ENCODE measurements at places on chromosomes 4 and X. TPM values are rescaled to one million over a fixed set of nuclear protein-coding genes. Genes with fewer than 3 reads are reported as not detected.

DNA sequence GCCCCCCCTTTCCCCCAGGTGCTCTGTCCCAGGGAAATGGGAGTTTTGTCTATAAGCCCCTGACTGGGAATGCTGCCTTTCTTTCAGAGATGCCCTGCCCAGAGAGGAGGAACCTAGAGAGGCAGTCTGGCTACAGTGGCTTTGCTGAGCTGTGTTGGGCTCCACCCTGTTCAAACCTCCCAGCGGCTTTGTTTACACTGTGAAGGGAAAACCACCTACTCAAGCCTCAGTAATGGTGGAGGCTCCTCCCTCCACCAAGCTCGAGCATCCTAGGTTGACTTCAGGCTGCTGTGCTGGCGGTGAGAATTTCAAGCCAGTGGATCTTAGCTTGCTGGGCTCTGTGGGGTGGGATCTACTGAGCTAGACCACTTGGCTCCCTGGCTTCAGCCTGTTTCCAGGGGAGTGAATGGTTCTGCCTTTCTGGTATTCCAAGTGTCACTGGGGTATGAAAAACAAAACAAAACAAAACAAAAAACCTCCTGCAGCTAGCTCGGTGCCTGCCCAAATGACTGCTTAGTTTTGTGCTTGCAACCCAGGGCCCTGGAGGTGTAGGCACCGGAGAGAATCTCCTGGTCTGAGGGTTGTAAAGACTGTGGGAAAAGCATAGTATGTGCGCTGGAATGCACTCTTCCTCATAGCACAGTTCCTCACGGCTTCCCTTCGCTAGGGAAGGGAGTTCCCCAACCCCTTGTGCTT, 41.7 kb downstream of the ITM2A start:
- no peak for DNase-seq
- H3K27me3 ChIP-seq, result no peaks in the 10 kb centered on the region
- H3K4me1 ChIP-seq, result no peaks in the 10 kb centered on the region
- no peak overlapping the region for H3K27ac ChIP-seq

DNA sequence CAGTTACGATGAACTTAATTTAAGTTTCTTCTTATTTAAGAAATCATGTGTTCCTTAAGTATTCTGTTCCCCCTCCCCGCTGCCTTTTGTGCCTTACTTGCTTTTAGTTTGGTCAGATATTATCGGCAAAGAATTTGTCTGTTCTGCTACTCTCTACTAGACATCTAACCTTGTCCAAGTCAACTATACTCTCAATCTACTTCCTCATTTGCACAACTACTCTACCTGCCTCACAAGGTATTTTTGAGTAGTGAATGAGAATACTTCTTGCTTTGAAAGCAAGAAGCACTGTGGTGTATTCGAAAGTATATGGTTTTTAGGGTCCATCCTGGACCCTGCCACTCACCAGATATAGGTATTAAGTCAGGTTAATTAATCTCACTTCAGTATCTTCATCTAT, 8.0 kb upstream of the KLHL5 start:
- H3K4me3 ChIP-seq, result no peak overlapping the region
- no peaks in the 10 kb centered on the region for H3K27me3 ChIP-seq

- H3K4me1 ChIP-seq, result no peaks in the 10 kb centered on the region
- DNase-seq, result peak; percentile 25
- H3K36me3 ChIP-seq, result no peaks in the 10 kb centered on the region
- no peak overlapping the region for H3K4me3 ChIP-seq
- H3K27ac ChIP-seq, result no peak overlapping the region
These were observed 14.4 kb downstream of the SHROOM4 start for GRCh38 chrX:50799531-50799961.

The RPA4 gene
- 9.8 TPM for total RNA-seq

The MAGEB1 gene
- total RNA-seq, result not detected

The RXFP1 gene
- total RNA-seq, result 2.5 TPM

The VEGFC gene
- 22.5 TPM for total RNA-seq

The GC gene
- total RNA-seq, result not detected
